ENCODE measurements at places on chromosomes 7 and 10. TPM values are rescaled to one million over a fixed set of nuclear protein-coding genes. Genes with fewer than 3 reads are reported as not detected.
A peak's percentile ranks its signal among the peaks of the same experiment; 100 is the strongest.

ASB10 gene
- not detected for total RNA-seq

GRCh38 chr10:43775384-43775783 is 126.7 kb upstream of the ZNF32 start:
- DNase-seq = no peak
- H3K27me3 ChIP-seq = peaks cover 10% of the 10 kb centered on the region
- H3K36me3 ChIP-seq = peaks cover 5% of the 10 kb centered on the region
- no peak overlapping the region for H3K4me3 ChIP-seq
- H3K4me1 ChIP-seq = peaks cover 19% of the 10 kb centered on the region
- H3K27ac ChIP-seq = no peak overlapping the region

MTG1 gene
- 53.7 TPM for total RNA-seq

- no peaks in the 10 kb centered on the region for H3K4me1 ChIP-seq
- no peak overlapping the region for H3K27ac ChIP-seq
- no peak for DNase-seq
- H3K36me3 ChIP-seq = no peaks in the 10 kb centered on the region
Observed at GRCh38 chr7:50798126-50798525, 15.4 kb upstream of the GRB10 start.

LBX1 gene
- total RNA-seq = not detected

- no peaks in the 10 kb centered on the region for H3K27me3 ChIP-seq
- no peak for DNase-seq
- peaks cover 15% of the 10 kb centered on the region for H3K4me1 ChIP-seq
- no peak overlapping the region for H3K27ac ChIP-seq
- H3K36me3 ChIP-seq = no peaks in the 10 kb centered on the region
- no peak overlapping the region for H3K4me3 ChIP-seq
Observed at GRCh38 chr7:151853896-151854719, 22.8 kb downstream of the PRKAG2 start.

DNA sequence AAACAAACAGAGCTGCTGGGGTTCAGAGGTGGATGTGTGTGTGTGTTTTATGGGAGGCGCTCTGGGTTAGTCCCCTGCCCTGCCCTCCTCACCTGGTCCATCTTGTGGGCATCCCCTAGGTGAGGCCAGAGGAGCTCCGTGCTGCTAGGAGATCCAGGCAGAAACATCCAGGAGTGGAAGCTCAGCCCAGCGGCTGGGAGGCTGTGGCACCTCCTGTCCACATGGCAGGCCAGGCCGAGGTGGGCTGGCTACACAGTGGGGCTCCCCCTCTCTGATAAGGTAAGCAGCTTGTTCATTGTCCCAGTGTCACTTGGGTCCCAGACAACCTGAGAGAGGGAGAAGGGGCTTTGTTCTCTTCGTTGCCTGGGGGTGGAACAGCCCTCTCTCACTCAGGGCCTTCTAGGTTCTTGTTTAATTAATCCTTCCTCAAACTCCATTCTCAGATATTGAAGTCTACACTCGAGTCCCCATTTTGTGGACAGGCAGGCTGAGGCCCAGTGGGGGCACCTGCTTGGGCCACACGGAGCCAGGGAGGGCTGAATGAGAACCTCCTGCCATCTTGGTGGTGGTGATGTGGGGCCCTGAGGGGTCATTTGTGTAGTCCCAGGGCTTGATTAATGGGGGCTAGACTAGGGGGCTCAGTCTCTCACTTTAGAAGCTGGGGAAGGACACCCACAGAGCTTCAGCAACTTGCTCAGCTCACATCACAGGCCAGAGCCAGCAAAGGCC is 216.8 kb upstream of the GPR26 start:
- H3K4me3 ChIP-seq = no peak overlapping the region
- no peak overlapping the region for H3K27ac ChIP-seq
- no peak for DNase-seq
- peaks cover 13% of the 10 kb centered on the region for H3K4me1 ChIP-seq
- peaks cover 16% of the 10 kb centered on the region for H3K27me3 ChIP-seq

DNA sequence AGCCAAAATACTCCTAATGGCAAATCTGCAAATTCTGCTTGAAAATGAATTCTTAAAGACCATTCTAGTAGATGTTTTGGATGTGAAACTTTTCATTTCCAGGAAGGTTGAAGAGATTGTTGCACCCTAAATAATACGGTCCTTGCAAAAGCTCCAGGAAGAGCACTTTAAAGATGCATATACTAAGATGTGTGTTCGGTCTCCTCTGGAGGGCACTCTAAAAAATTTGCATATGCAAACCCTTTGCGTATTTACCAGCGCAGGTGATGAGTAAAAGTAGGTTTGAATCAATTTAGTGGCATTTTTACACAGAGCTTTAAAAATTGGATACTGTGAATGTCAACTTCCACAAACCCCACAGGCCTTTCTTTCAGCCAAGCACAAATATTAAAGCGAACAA is 378.1 kb upstream of the SORCS1 start:
- no peaks in the 10 kb centered on the region for H3K36me3 ChIP-seq
- no peak overlapping the region for H3K4me3 ChIP-seq
- H3K27me3 ChIP-seq = no peaks in the 10 kb centered on the region
- no peak overlapping the region for H3K27ac ChIP-seq

GRCh38 chr7:69301253-69301652 is 297.0 kb upstream of the AUTS2 start:
- no peaks in the 10 kb centered on the region for H3K36me3 ChIP-seq
- H3K4me1 ChIP-seq = no peaks in the 10 kb centered on the region
- no peak for DNase-seq
- no peaks in the 10 kb centered on the region for H3K27me3 ChIP-seq
- no peak overlapping the region for H3K27ac ChIP-seq
- H3K4me3 ChIP-seq = no peak overlapping the region

GRCh38 chr7:100044718-100045117 is 4.9 kb upstream of the ZSCAN21 start:
- DNase-seq = no peak
- no peaks in the 10 kb centered on the region for H3K27me3 ChIP-seq
- H3K36me3 ChIP-seq = peaks cover 4% of the 10 kb centered on the region

GRCh38 chr10:72297281-72297804 is 23.6 kb downstream of the DDIT4 start:
- peaks cover 58% of the 10 kb centered on the region for H3K4me1 ChIP-seq
- H3K27ac ChIP-seq = peak overlapping the region; percentile 95
- DNase-seq = peak; percentile 91
- H3K27me3 ChIP-seq = no peaks in the 10 kb centered on the region
- peak overlapping the region; percentile 80 for H3K4me3 ChIP-seq

DNA sequence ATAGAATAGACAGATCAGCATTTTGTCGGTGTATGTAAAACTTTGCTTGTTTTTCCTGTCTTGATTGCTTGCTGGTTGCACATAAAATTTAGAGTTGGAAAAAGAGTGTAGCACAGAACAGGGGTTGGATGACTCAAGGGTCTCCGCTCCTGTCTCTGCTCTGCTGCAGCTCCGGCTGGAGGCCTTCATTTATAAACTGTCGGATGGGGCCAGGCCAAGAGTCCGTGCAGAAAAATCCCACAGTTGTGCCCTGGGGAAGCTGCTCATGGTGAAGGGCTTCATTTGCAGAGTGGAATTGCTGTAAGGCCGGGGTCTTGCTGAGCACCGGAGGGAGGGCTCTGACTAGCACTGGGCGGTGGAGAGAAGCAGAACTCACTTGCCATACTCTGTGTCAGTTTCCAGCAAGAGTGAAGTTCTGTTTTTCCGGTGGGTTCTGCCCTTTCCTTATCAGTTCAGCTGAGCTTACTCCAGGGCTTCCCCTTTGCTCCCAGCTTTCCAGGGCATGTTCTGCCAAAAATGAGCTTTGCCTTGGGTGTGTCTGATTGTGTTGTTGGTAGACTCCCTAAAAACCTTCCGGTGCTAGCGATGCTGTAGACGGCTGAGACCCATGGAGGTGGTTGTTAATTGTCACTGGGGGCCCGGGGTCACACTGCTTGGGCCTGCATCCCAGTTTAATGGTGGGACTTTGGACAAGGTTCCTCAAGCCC is 67.2 kb downstream of the CAMK1D start:
- peaks cover 8% of the 10 kb centered on the region for H3K36me3 ChIP-seq
- peaks cover 22% of the 10 kb centered on the region for H3K4me1 ChIP-seq
- H3K27me3 ChIP-seq = peaks cover 2% of the 10 kb centered on the region
- H3K27ac ChIP-seq = no peak overlapping the region
- H3K4me3 ChIP-seq = no peak overlapping the region

GRCh38 chr7:95736635-95737034 is 35.7 kb upstream of the DYNC1I1 start:
- no peak overlapping the region for H3K27ac ChIP-seq
- H3K36me3 ChIP-seq = no peaks in the 10 kb centered on the region
- peaks cover 2% of the 10 kb centered on the region for H3K27me3 ChIP-seq
- H3K4me3 ChIP-seq = no peak overlapping the region

GFRA1 gene
- total RNA-seq = not detected

MEIG1 gene
- 0.78 TPM for total RNA-seq

GRCh38 chr7:30322271-30323005 is 38.0 kb downstream of the ZNRF2 start:
- H3K4me3 ChIP-seq = peak overlapping the region; percentile 87
- DNase-seq = no peak
- H3K36me3 ChIP-seq = peaks cover 26% of the 10 kb centered on the region

UPK3BL2 gene
- 20.5 TPM for total RNA-seq

GIMAP5 gene
- 123 TPM for total RNA-seq

DNA sequence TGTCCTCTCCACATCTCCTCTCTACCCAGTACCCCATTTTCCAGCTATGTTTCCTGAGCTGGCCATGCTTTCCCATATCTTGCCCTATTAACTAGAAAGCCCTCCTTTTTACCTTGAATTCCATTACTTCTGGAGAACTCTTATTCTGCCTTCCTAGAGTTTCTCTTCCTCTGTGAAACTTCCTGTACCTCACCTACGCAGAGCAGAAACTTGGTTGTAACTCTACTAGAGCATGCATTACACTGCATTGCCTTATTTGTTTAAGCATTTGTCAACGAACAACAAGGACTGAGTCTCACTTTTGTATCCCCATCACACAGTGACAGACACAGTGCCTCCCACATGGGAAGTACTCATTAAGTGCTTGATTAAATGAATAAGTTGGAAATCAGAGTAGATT is 36.4 kb downstream of the VCL start:
- DNase-seq = no peak
- H3K4me3 ChIP-seq = no peak overlapping the region
- peaks cover 6% of the 10 kb centered on the region for H3K4me1 ChIP-seq
- no peaks in the 10 kb centered on the region for H3K36me3 ChIP-seq
- no peak overlapping the region for H3K27ac ChIP-seq

AMPH gene
- not detected for total RNA-seq

LIPK gene
- total RNA-seq = not detected

EPHA1 gene
- 27.3 TPM for total RNA-seq

KLF14 gene
- total RNA-seq = not detected

DNA sequence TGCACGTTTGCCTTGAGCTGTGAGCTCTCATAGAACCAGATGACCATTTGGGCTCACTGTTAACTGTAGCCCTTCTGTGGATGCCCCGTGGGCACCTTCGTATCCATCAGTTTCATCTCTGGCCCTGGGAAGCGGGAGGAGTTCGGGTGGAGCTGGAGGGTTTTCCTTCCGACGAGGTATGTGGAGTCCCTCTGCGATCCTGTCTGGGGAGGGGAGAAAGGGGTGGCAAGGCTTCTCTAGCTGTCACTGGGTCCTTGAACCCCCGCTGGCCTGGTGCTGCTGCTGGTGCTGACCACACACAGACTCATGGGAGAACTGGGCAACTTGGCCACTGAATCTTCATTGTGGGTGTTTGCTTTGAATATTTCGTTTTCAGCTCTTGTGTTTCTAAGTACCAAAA is 32.7 kb downstream of the INPP5A start:
- no peak overlapping the region for H3K4me3 ChIP-seq
- H3K36me3 ChIP-seq = peaks cover 2% of the 10 kb centered on the region
- no peaks in the 10 kb centered on the region for H3K27me3 ChIP-seq

- H3K4me1 ChIP-seq = peaks cover 3% of the 10 kb centered on the region
- no peaks in the 10 kb centered on the region for H3K36me3 ChIP-seq
- no peak for DNase-seq
- H3K27me3 ChIP-seq = peaks cover under 1% of the 10 kb centered on the region
Observed at GRCh38 chr10:15325944-15326284, 45.2 kb downstream of the FAM171A1 start.

GRCh38 chr7:69052447-69052846 is 545.8 kb upstream of the AUTS2 start:
- H3K27me3 ChIP-seq = no peaks in the 10 kb centered on the region
- H3K4me3 ChIP-seq = no peak overlapping the region
- H3K27ac ChIP-seq = no peak overlapping the region
- H3K36me3 ChIP-seq = no peaks in the 10 kb centered on the region

ITPRIP gene
- total RNA-seq = 24.7 TPM

DNA sequence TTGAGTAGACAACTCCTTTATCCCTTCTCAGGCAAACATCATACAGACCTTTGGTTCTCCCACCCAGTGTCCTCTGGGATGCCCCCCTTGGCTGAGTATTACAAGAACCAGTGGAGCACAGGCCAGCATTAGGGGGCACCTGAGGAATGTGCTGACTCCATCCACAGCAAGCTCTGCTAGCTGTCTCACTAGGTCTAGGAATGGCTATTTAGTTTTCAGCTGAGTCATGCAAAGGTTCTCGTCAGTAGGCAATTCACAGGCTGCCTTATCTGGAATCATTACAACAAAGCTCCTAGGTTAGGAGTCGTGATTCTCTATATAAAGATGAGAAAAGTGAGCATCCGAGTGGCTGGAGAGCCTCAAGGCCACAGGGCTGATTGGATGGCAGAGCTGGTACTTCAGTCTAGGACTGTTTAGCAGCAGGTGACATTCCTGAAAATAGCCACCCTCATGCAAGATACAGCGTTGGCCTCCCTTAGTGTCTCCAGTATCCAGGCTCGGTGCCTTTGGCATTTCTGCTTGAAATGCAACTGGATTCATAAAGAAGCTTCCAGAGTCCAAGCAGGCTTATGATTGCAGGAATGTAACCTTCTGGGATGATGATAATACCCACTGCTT is 75.8 kb downstream of the CDCA7L start:
- H3K36me3 ChIP-seq = peaks cover 10% of the 10 kb centered on the region
- H3K27ac ChIP-seq = no peak overlapping the region
- DNase-seq = no peak
- no peaks in the 10 kb centered on the region for H3K4me1 ChIP-seq
- H3K4me3 ChIP-seq = no peak overlapping the region
- H3K27me3 ChIP-seq = no peaks in the 10 kb centered on the region

- H3K27me3 ChIP-seq = no peaks in the 10 kb centered on the region
- no peak overlapping the region for H3K27ac ChIP-seq
- H3K36me3 ChIP-seq = peaks cover 6% of the 10 kb centered on the region
- H3K4me1 ChIP-seq = peaks cover 24% of the 10 kb centered on the region
- DNase-seq = no peak
- H3K4me3 ChIP-seq = no peak overlapping the region
Observed at GRCh38 chr7:121383235-121383910, 12.7 kb downstream of the FAM3C start.

- H3K36me3 ChIP-seq = peaks cover 12% of the 10 kb centered on the region
- H3K27me3 ChIP-seq = no peaks in the 10 kb centered on the region
- H3K27ac ChIP-seq = no peak overlapping the region
- no peak for DNase-seq
- no peaks in the 10 kb centered on the region for H3K4me1 ChIP-seq
Observed at GRCh38 chr7:43781726-43782607, 23.5 kb downstream of the BLVRA start.

- H3K36me3 ChIP-seq = peaks cover 19% of the 10 kb centered on the region
- peaks cover 1% of the 10 kb centered on the region for H3K4me1 ChIP-seq
- no peak for DNase-seq
Observed at GRCh38 chr10:31479752-31480151, 160.7 kb downstream of the ZEB1 start.

- H3K4me1 ChIP-seq = no peaks in the 10 kb centered on the region
- H3K4me3 ChIP-seq = no peak overlapping the region
- no peak overlapping the region for H3K27ac ChIP-seq
- H3K36me3 ChIP-seq = no peaks in the 10 kb centered on the region
- no peak for DNase-seq
Observed at GRCh38 chr7:27389496-27389895, 146.9 kb downstream of the EVX1 start.
